ENCODE measurements at places on chromosomes 11 and 22.
A peak's percentile ranks its signal among the peaks of the same experiment; 100 is the strongest.

DNA sequence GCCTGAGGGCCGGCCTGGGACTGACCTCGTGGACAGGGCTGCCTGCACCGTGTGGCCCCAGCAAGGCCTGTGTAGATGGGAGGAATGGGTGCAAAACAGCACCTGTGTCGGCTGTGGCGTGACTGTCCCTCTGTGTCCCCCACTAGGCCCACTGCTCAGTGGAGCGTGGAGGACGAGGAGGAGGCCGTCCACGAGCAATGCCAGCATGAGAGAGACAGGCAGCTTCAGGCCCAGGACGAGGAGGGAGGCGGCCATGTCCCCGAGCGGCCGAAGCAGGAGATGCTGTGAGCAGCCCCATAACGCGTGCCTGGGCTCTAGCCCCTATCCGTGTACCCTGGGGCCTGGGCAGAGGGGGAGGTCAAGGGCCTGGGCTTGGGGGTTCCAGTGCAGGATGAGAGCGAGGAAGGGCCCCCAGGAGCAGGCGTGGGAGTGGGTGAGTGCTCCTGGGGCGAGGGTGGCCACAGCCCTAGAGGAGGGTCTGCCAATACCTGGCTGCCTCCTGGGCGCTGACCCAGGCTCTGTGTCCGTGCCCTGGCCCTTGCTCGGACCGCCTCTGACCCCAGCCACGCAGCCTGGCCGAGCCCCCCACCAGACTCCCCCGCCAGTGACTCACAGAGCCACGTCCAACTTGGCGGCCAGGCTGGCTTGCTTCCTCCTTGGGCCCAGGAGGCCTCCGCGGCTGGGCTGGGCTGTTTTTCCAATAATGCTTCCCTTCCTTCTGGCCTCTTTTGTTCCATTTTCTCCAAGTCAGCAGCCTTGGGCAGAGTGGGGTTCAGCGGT, 11.6 kb downstream of the PRR33 start:
- peak; percentile 93 for DNase-seq

GRCh38 chr11:82577246-82577645, 156.4 kb downstream of the FAM181B start:
- DNase-seq: peak; percentile 29

- no peak for DNase-seq
These were observed 31.8 kb downstream of the TRIOBP start for GRCh38 chr22:37728620-37729019.

DNA sequence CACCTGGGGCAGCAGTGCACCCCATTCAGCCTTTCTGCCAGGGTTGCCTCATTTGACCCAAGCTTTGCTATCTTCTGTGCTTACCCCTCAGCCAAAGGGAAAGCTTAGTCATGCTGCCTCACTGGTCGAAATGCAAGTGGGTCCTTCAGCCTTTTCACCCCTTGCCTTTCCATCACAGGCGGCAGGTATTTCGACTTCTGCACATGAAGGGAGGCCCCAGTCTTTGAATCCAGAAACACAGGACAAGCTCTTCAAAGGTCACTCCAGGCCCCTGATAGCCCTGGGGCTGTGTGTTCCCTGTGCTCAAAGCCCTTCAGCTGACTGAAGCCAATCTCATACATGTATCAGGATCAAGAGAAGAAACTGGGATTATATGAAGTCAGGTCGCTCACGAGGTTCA, 129.7 kb downstream of the SNX19 start:
- no peak for DNase-seq

GRCh38 chr11:111301004-111301841, 2.9 kb downstream of the POU2AF3 start:
- no peak for DNase-seq

GRCh38 chr11:75184757-75185425, 34.0 kb downstream of the SLCO2B1 start:
- no peak for DNase-seq

GRCh38 chr11:121520243-121521144, 67.7 kb upstream of the SORL1-AS1 start:
- no peak for DNase-seq

GRCh38 chr11:108817976-108818375, 153.1 kb downstream of the DDX10 start:
- DNase-seq: no peak

Data from femur (tissue), 1 donor.